ENCODE measurements at places on chromosomes 1 and 21. TPM values are rescaled to one million over a fixed set of nuclear protein-coding genes. Genes with fewer than 3 reads are reported as not detected.

DNA sequence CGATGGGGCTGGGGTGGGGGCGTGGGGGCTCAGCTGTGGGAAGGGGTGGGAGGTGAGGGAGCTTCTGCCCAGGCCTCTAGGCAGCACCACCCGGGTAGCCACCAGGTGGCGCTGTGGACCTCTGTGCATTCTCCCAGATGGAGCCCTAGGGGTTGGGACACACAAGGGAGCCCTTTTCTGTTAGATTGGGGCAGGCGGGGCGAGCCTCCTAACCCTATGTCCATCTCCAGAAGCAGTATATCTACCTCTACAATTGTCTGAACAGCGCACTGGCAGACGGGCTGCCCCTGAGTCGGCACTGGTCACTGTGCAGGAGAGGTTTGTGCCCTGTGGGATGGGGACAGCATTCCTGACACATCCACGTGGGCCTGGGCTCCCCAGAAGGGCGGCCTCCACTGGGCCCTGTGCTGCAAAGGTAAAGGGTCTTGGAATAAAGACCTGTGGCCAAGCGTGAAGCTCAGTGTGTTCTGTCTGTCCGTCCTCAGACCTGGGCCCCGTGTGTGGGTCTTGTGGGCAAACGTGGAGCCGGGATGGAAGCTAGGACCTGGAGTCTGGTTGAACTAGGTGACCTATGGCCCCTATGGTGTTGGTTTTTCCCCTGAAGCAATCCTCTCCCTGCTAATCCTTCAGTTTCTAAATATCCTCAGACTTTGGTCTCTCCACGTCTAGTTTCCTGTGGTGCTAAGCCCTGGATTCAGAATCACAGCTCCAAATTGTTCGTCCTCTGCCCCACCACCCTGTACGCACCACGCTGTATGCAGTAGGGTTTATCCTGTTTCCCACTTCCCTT is 4.4 kb upstream of the LGR6 start:
- H3K4me1 ChIP-seq = peaks cover 23% of the 10 kb centered on the region
- H3K36me3 ChIP-seq = no peaks in the 10 kb centered on the region
- H3K27me3 ChIP-seq = peaks cover 14% of the 10 kb centered on the region

DNA sequence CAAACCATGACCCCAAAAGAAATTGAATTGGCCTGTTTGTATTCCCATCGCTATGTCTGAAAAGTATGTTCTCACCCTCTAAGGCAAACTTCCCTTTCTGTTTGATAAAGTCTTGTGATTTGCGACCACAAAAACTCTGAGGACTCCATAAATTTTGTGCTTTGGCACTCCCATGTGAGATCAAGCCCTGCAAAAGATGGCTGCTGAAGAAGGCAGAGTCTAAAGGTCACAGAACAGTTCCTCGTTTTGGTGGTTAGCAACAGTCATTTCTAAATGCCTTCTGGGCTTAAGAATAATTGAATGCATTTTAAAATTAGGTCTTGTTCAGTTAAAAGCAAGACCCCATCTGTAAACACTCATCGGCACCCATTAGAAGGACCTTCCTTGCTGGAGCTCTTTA is 441.6 kb downstream of the OMA1 start:
- no peak overlapping the region for H3K27ac ChIP-seq
- H3K4me1 ChIP-seq = no peaks in the 10 kb centered on the region
- no peak overlapping the region for H3K4me3 ChIP-seq
- H3K36me3 ChIP-seq = no peaks in the 10 kb centered on the region
- H3K27me3 ChIP-seq = no peaks in the 10 kb centered on the region

DNA sequence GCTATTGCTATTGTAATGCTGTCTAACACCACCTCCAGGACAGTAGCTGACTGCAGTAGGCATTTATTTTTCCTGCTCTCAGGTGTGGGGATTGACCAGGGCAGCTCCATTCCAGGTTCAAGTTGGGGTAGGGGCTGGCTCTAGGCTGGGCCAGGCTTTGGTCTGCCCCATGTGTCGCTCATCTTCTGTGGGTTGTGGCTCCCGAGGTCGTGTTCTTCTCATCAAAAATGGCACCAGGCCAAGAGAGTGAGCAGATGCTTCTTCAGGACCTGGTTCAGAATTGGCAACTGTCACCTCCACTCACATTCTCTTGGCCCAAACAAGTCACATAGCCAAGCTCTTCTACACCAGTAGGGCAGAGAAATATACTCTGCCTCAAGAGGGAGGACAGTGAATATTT is 133.7 kb downstream of the PTPRU start:
- no peaks in the 10 kb centered on the region for H3K4me1 ChIP-seq
- H3K27me3 ChIP-seq = peaks cover 67% of the 10 kb centered on the region
- no peak overlapping the region for H3K4me3 ChIP-seq
- no peak overlapping the region for H3K27ac ChIP-seq

- no peaks in the 10 kb centered on the region for H3K27me3 ChIP-seq
- DNase-seq = no peak
- peaks cover 9% of the 10 kb centered on the region for H3K4me1 ChIP-seq
- H3K36me3 ChIP-seq = no peaks in the 10 kb centered on the region
- no peak overlapping the region for H3K27ac ChIP-seq
These were observed 37.0 kb upstream of the ATP2B4 start for GRCh38 chr1:203589595-203589994.

DNA sequence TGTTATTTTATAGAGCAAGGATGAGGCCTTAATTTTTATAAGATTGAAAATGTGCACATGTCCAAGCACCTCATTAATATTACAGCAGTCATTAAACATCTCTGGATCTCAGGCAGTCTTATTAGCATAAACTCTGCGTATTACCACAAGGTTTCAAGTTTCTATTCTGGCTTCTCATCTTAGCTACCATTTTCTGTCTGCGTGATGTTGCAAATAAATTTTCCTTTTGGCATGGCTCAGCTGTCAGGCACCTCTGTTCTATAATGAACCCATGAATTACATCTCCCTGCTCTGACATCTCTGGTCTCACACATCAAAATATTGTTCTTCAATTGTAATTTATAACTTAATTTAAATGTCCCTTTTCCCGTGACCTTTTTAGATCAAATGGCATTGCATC is 156.5 kb downstream of the SLC45A1 start:
- no peak for DNase-seq
- H3K4me1 ChIP-seq = no peaks in the 10 kb centered on the region
- H3K36me3 ChIP-seq = no peaks in the 10 kb centered on the region
- no peaks in the 10 kb centered on the region for H3K27me3 ChIP-seq
- H3K27ac ChIP-seq = no peak overlapping the region
- H3K4me3 ChIP-seq = no peak overlapping the region

GRCh38 chr1:101379950-101380349 is 143.1 kb downstream of the S1PR1 start:
- H3K4me3 ChIP-seq = no peak overlapping the region
- no peak for DNase-seq
- no peaks in the 10 kb centered on the region for H3K4me1 ChIP-seq
- H3K27ac ChIP-seq = no peak overlapping the region
- no peaks in the 10 kb centered on the region for H3K27me3 ChIP-seq

GRCh38 chr21:25934771-25935224 is 200.0 kb downstream of the GABPA start:
- H3K36me3 ChIP-seq = no peaks in the 10 kb centered on the region
- peak overlapping the region; percentile 67 for H3K27ac ChIP-seq
- DNase-seq = peak; percentile 75
- no peaks in the 10 kb centered on the region for H3K27me3 ChIP-seq
- H3K4me3 ChIP-seq = no peak overlapping the region

- no peaks in the 10 kb centered on the region for H3K36me3 ChIP-seq
- H3K27me3 ChIP-seq = no peaks in the 10 kb centered on the region
- no peak for DNase-seq
- H3K4me3 ChIP-seq = no peak overlapping the region
These were observed 86.3 kb upstream of the TSPAN2 start for GRCh38 chr1:115175596-115175995.

- peak overlapping the region; percentile 83 for H3K27ac ChIP-seq
- no peaks in the 10 kb centered on the region for H3K4me1 ChIP-seq
- no peak for DNase-seq
- H3K27me3 ChIP-seq = no peaks in the 10 kb centered on the region
- H3K4me3 ChIP-seq = no peak overlapping the region
- H3K36me3 ChIP-seq = peaks cover 19% of the 10 kb centered on the region
These were observed 3.4 kb downstream of the FCER1G start for GRCh38 chr1:161218301-161219077.

DNA sequence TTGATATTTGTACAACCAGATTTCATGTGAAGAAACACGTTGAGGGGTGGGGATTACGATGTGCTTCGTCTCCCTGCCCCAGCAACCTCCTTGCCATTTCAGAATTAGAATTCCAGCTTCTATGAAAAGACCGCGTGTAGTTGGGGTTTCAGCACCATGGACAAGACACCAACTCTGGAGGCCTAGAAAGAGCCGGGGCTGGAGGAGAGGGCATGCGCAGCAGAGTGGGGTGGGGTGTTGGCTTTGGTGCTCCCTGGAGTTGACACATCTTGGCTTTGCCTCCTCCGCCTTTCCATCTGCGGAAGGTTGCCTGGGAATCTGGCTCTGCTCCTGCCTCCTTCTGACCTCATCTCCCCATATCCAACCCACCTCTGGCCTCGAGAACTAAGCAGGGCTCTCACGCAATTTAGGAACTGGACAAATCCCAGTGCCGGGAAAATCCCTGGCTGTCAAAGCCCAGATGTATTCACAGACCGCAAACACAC is 11.8 kb downstream of the HTR6 start:
- no peaks in the 10 kb centered on the region for H3K36me3 ChIP-seq
- DNase-seq = peak; percentile 43
- no peaks in the 10 kb centered on the region for H3K4me1 ChIP-seq
- H3K27me3 ChIP-seq = peaks cover 46% of the 10 kb centered on the region

- H3K4me3 ChIP-seq = no peak overlapping the region
- no peak overlapping the region for H3K27ac ChIP-seq
- H3K4me1 ChIP-seq = no peaks in the 10 kb centered on the region
- H3K27me3 ChIP-seq = no peaks in the 10 kb centered on the region
These were observed 161.3 kb upstream of the KCNJ6 start for GRCh38 chr21:38077569-38077968.

GRCh38 chr1:114341856-114342255 is 169.1 kb downstream of the TRIM33 start:
- DNase-seq = no peak
- H3K27me3 ChIP-seq = no peaks in the 10 kb centered on the region
- no peak overlapping the region for H3K4me3 ChIP-seq
- H3K36me3 ChIP-seq = no peaks in the 10 kb centered on the region
- H3K4me1 ChIP-seq = peaks cover 10% of the 10 kb centered on the region

DNA sequence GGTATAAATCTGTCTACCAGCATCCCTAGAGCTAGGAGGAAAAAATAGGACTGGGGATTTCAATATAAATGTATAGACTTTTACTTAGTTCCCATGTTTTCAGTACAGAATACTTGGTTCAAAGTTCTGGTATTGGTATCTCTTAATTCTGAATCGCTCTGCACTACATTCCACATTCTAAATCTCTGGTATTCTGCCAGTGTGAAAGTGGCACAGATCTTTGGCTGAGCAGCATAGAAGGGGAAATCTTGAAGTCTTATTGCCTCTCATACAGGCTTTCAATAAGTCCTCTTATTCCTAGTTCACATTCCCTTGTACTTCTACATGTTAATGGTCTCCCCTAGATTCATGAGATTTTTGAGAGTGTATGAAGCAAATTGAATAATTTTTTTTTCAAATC is 74.0 kb upstream of the HSPA13 start:
- H3K36me3 ChIP-seq = no peaks in the 10 kb centered on the region
- H3K27me3 ChIP-seq = no peaks in the 10 kb centered on the region
- no peaks in the 10 kb centered on the region for H3K4me1 ChIP-seq
- H3K27ac ChIP-seq = no peak overlapping the region

- no peaks in the 10 kb centered on the region for H3K4me1 ChIP-seq
- H3K27ac ChIP-seq = no peak overlapping the region
- DNase-seq = no peak
- H3K27me3 ChIP-seq = no peaks in the 10 kb centered on the region
- no peaks in the 10 kb centered on the region for H3K36me3 ChIP-seq
These were observed 41.6 kb upstream of the MROH9 start for GRCh38 chr1:170893655-170894297.

GRCh38 chr1:33045246-33045645 is 8.6 kb upstream of the AK2 start:
- H3K27ac ChIP-seq = peak overlapping the region; percentile 7
- no peaks in the 10 kb centered on the region for H3K4me1 ChIP-seq
- H3K27me3 ChIP-seq = no peaks in the 10 kb centered on the region
- peak; percentile 50 for DNase-seq
- H3K36me3 ChIP-seq = no peaks in the 10 kb centered on the region
- no peak overlapping the region for H3K4me3 ChIP-seq

DNA sequence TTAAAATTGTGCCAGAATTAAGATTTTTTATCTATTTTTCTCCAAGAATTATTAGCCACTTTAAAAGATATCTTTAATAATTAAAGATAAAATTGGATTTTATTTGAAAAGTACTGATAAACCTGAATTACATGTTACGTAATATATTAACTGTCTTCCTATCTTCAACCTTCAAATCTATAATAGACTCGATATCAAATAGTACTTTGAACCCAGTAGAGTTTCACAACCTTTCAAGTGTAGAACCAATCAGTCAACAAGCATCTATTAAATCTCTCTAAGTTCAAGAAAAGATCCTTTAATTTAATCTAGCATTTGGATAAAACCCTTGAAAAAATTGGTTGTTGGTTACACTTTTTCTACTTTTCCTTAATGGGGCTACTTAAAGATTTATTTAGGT is 271.4 kb downstream of the GPR52 start:
- no peaks in the 10 kb centered on the region for H3K27me3 ChIP-seq
- no peak for DNase-seq
- H3K36me3 ChIP-seq = no peaks in the 10 kb centered on the region
- H3K4me1 ChIP-seq = no peaks in the 10 kb centered on the region
- H3K27ac ChIP-seq = no peak overlapping the region

DNA sequence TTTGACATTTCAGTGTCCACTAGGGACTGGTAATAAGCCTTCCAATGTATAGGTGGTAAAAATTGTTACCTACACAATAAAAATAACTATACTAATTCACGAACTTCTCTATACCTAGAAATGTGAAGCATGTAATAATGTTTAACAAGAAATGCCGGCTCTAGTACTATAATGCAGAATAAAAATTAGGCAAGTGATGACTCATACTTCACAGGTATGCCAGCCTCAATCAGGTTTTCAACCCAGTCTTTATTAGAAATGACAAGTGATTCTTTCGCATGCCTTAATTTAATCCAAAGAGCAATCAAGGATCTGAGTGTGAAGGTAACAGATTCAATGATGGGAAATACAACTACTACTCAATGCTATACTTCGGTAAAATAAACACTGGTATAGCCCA is 134.9 kb downstream of the RERE start:
- H3K36me3 ChIP-seq = no peaks in the 10 kb centered on the region
- no peak overlapping the region for H3K27ac ChIP-seq
- peaks cover 74% of the 10 kb centered on the region for H3K4me1 ChIP-seq

The ELF3 gene
- 253 TPM for polyA plus RNA-seq

The DMBX1 gene
- polyA plus RNA-seq = not detected

The SPATA21 gene
- 0.31 TPM for polyA plus RNA-seq

The TTC22 gene
- 26.1 TPM for polyA plus RNA-seq

The ERICH3 gene
- polyA plus RNA-seq = not detected

The TNFRSF8 gene
- polyA plus RNA-seq = 1.5 TPM

The AMY2A gene
- polyA plus RNA-seq = 2.3 TPM

The PADI4 gene
- polyA plus RNA-seq = 0.08 TPM

The TLR5 gene
- polyA plus RNA-seq = 0.46 TPM

The CACHD1 gene
- polyA plus RNA-seq = 4.4 TPM

The C1QC gene
- polyA plus RNA-seq = 86.9 TPM

The RBP7 gene
- 24.8 TPM for polyA plus RNA-seq

The PATJ gene
- polyA plus RNA-seq = 9.1 TPM

The THEMIS2 gene
- 18.2 TPM for polyA plus RNA-seq

The CASZ1 gene
- polyA plus RNA-seq = 11.8 TPM

The FCGR1A gene
- 7.5 TPM for polyA plus RNA-seq

The FCRL4 gene
- polyA plus RNA-seq = not detected

Data from stomach (tissue), 19 donors.